ENCODE measurements at places on chromosomes 6 and 20.
A peak's percentile ranks its signal among the peaks of the same experiment; 100 is the strongest.

DNA sequence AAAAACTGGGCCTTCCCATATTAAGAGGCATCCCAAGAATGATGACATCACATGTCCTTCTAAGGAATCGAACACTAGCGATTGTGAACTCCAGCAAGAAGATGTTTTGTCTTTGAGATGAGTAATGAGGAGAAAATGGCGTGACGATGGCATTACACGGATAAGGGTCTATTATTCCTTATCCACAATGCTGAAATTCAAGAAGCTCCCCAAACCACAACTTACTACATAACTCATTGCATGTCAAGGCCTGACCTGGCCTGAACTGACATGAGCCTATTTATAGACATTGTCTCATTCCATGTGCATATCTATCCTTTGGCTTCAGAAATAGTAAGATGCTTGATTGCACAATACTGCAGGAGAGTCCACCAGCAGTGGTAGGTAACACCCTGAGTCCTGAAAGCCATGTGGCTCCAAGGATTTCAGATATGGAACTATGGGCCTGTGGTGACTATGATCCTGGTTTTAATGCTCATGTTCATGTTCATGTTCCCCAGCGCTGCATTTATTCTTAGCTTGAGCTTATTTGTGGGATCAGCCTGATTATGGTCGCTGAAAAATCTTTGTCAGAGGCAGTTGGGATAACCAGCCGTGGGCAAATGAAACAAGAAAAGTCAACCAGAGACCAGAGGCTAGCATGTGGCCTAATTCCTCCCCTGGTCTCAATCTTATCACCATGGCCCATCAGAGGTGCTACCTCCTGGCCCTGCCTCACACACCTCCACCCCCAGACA, 183.2 kb upstream of the JARID2 start:
- DNase-seq: no peak

- DNase-seq: no peak
Observed at GRCh38 chr6:6125495-6125894, 118.8 kb upstream of the NRN1 start.

GRCh38 chr6:169232507-169232931, 21.1 kb downstream of the THBS2 start:
- no peak for DNase-seq

DNA sequence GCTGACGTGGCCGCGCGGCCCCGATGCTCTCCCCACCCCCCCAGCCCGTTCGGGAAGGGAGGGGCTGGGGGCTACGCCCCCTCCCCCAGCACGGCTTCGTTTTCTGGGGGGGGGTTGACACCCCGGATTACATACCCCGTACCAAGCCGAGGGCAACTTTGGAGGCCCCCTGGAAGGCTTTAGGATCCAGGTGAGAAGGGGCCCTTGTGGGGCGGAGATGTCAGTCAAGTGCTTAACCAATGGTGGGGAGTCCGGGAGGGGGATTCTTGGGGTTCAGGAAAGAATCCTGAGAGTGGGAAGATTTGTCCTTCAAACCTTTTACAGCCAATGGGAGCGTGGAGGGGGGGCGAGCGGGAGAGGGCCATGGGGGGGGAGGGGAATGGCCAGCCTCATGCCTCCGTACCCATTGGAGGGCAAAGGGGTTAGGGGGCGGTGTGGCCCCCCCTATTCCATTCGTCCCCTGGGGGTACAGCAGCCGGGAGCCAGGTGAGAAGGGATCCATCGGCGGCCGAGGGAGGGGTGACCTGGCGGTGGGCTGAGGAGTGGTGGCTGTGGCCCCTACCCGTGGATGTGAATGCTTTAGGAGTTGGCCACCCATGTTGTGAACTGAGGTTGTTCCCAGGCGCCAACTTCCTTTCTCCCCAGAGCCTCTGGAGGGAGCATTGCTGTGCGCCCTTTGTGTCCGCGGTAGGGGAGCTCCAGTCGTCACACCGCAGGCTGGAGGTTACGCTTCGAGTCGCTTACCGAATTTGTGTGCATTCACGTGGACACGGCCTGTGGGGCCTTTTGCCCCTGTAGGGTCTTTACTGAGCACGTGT, 682 bp downstream of the BRD2 start:
- DNase-seq: peak; percentile 52

DNA sequence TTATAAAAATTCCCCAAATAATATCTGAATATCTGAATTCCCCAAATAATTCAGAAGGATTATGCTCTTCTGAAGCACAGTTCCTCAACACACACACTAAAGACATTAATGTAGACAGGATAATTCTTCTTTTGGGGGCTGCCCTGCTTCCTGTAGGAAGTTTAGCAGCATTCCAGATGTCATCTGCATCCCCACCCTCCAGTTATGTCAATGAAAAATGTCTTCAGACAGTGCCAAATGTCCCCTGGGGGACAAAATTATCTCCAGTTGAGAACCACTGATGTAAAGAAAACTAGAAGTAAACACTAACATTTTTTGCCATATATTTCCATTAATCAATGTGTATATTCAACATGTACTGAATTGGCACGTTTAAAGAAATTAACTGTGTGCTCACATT, 25.9 kb upstream of the NAA20 start:
- DNase-seq: no peak

- DNase-seq: no peak
Observed at GRCh38 chr6:68317366-68317765, 317.7 kb upstream of the ADGRB3 start.

DNA sequence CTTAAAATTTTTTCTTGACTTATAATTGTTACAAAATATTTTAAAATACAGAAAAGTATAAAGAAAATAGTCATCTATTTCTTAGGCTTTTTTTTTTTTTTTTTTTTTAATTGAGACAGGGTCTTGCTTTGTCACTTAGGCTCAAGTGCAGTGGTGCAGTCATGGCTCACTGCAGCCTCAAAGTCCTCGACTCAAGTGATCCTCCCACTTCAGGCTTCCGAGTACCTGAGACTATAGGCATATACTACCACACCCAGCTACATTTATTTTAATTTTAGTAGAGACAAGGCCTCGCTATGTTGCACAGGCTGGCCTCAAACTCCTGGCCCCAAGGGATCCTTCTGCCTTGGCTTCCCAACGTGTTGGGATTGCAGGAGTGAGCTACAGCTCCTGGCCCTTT, 5.3 kb upstream of the ACAT2 start:
- DNase-seq: no peak

DNA sequence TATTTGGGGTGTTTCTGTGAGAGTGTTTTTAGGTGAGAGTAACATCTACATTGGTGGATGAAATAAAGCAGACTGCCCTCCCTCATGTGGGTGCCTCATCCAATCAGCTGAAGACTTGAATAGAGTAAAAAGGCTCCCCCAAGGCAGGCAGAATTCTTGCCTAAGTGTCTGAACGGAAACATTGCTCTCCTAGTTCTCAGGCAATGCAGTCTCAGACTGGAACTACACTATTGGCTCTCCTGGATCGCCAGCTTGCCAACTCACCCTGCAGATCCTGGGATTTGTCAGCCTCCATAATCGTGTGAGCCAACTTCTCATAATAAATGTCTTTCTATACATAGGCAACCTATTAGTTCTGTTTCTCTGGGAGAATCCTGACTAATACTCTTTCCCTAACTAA, 5.5 kb upstream of the TMEM170B start:
- DNase-seq: no peak

DNA sequence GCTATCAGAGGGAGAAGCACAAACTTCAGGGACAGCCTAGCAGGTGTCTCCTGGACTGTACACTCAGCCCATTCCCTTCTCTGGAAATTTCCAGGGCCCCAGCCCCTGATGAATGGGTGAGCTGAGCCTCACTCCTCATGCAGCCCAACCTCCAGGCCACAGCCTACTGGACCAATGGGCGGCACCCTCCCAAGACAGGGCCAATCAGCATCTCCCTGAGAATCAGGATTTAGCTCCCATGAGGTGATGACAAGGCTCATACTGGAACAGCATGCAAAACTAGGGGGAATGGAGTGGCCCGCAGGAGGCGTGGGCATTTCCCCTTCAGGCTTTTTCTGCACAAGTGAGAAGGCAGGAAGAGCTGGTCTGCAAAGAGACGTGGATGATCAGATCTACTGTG, 29.0 kb downstream of the NFATC2 start:
- no peak for DNase-seq

DNA sequence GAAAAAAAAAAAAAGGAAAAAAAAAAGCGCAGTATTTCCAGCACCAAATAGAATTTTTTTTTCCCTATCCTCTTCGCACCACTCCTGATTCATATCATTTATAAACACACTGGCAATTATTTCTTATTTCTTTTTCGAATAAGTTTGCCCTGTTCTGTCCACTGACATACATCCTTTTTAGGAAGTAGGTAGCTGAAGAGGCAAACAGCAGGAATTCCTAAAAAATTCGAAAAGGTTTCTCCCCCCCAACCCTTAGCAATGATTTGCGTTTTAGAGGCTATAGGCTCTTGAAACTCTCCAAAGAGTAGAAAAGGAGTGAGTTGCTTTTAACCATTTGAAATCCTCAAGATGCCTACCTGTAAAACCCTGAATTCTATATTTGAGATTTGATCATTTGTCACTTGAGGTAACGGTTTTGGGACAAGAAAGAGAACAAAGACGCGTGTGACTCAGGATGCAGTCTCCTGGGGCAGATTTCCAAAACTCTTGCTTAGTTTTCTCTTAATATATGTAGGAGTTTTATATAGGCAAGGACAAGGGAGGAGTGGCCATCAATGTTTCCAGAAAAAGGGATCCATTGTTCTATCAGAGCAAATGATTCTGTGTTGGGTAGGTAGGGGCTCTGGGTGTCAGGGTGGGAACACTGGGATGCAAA, 531 bp upstream of the CCN2 start:
- no peak for DNase-seq

GRCh38 chr6:123393331-123393730, 243.4 kb downstream of the TRDN start:
- DNase-seq: no peak

GRCh38 chr20:21796059-21796458, 90.6 kb downstream of the PAX1 start:
- no peak for DNase-seq

GRCh38 chr6:156438350-156438923, 338.7 kb upstream of the ARID1B start:
- DNase-seq: no peak

DNA sequence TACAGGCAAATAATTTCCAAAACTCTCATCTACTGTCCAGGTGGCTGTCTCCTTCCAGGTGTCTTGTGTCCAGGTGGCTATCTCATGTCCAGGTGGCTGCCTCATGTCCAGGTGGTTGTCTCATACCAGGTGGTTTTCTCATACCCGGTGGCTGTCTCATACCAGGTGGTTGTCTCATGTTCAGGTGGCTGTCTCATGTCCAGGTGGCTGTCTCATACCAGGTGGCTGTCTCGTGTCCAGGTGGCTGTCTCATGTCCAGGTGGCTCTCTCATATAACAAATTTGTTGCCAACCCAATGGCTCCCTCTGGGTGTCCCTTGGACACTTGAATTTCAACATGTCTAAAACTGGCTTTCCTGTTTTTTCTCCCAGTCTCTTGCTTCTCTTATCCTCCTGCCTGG, 14.3 kb upstream of the SLC22A3 start:
- no peak for DNase-seq

DNA sequence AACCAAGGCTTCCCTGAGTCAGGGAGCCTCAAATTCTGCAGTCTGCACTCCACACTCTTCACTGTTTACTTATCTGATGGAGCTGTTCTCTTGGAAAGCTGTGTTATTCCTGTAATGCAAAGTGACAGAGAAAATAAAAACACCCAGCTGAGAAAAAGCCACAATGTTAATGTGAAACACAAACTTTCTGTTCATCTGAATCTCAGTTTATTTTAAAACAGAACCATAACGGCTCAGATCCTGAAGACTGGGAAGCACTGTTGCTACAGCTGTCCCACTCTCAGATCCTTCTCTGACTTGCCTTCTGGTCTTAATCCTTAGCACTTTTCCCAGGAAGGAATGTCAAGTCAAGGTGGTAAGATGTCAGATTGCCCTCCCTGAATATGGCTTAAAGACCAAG, 736.6 kb downstream of the DHX35 start:
- no peak for DNase-seq

DNA sequence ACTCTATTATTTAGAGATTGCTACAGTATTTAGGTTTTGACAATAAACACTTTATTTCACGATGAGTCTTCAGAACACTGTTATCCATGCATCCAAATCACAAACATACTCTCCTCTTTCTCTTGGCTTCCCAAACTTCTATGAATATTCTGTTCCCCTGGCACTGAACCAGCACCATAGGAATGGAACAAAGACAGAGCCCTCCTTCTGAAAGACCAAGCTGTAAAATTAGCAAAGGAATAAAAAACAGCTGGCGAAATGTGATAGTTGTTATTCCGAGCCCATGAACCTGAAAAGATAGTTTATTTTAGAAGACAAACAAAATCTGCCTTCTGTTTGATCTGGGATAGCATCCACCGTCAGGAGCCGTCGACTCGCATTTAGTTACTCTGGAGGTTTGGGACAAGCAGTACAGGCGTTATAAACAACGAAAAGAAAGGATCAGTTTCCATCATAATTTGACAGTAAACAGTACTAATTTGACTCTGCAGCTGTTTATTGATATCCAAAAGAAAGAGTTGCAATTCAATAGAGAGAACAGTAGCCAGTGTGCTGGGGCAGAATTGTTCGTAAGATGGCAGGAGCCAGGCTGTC, 161.4 kb downstream of the CLIC5 start:
- no peak for DNase-seq

DNA sequence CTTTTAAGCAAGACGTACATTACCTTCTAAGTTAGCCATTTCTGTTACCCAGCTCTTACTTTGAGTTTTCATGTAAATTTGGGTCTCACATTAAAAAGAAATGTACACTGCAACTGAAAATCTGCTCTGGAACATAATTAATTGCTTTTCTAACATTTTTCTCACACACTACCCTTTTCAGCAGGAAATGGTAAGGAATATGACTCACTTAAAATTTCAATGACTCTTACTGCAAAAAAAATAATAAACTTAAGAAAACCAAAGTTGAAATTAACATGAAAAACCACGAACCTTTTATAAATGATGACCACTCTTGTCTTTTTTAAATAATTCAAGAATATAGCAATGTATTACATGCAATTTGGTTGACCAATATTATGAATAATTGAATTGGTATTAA, 1.3 kb downstream of the CGA start:
- DNase-seq: no peak

DNA sequence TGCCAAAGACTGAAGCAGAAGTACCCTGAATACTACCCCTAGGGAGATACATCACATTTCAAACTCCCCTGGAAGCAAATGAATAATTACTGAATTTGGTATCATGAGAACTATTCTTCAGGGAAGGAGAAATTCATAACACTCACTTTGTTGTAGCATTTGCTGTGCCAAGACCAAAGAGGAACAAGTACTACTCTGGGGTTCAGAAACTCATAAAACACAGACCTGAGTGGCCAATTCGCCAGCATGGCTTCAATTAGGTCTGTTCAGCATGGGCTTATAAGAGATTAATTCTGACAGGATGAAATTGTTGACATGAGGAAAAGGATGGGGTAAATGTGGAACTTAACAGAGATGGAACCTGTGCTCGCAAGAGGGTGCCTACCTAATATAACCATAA, 6.5 kb downstream of the ELOVL5 start:
- DNase-seq: no peak

DNA sequence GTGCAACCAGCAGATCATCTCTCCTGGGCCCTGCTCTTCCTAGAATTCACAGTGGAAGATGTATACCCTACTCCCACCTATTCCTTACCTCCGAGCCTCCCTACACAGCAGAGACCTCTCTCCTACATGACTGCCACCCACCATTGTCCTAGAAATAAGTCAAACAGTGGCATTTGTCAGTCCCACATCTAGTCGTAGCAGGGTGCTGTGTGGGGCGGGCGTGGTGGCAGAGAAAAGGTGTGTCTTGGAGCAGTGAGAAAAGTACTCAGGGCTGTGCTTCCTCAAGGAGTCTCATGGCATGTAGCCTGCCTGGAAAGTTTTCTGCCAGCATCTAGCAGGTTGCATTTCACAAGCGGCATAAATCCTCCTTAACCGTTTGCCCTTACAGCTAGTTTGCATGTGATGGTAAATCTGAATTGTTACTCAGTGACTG, 59.4 kb upstream of the PTGIS start:
- DNase-seq: no peak
